OCI-M1 (cell line): ENCODE measurements at places on chromosomes 3 and 15.

- DNase-seq = no peak
These were observed 164.5 kb downstream of the WNT7A start for GRCh38 chr3:13715167-13715954.

DNA sequence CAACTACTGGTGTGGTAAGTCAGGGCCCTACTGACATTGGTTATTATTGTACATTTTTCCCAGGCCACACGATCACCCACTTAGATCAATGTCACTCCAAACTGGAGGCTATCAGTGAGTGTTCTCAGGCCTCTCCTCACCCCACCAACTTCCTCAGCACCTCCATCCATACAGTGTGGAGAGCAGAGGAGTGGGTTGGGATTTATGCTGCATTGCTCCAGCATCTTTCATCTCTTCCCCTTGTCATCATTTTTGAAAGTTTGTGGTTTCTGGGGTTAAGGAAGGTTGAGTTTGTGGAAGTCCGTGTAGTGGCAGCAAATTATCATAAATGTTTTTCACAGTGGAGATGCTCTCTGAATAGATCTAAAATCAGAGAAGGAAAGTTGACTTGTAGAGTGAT is 60.2 kb downstream of the TLNRD1 start:
- peak; percentile 10 for DNase-seq

GRCh38 chr3:48950051-48950450 is 31.4 kb downstream of the ARIH2 start:
- DNase-seq = no peak

DNA sequence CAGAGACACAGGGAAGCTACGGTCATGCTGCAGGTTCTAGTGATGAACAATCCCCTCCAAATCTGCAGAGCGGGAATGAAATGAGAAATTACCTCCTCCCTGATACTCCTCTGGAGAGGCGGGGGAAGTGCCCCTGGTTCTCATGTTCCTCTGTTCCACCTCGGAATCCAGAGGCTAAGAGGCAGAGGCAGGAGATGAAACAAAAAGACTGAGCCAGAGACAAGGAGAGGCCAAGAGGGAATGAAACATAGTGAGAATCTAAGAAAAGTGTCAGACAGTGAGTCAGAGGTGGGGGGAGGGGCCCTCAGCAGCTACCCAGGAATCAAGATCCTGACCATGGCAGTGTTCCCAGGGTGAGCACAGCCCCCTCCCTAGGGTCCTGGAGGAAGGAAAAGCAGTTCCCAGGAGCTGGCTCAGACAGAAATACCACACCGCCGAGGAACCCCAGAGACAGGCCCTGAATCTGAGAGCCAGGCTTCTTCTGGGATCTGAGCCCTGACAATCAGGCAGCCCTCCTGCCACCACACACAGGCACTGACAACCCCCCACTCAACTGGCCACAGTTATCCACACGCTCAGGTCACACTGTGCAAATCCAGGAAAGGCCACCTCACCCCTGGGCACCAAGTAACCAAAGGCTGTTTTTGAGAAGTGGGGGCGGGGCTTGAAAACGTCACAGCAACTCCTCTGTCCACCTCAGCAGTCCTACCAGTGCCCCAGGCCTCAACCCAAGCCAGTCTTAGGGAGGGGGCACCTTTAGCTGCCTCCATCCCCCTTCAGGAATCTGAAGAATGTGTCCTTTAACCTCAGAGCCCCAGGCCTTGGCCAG is 2.4 kb downstream of the CSRNP1 start:
- DNase-seq = peak; percentile 78

DNA sequence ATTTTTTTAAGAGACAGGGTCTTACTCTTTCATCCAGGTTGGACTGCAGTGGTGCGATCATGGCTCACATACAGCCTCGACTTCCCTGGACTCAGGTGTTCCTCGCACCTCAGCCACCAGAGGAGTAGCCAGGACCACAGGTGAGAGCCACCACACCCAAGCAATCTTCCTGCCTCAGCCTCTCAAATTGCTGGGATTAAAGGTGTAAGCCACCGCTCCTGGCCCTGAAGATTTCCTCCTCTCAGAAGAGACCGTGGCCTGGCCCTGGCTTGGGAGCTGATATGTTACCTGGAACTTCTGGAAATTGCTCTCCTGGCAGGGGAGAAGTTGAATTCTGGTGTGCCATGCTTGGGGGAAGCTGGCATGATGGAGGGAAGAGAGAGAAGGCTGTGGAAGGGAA is 36.2 kb downstream of the PPCDC start:
- no peak for DNase-seq

DNA sequence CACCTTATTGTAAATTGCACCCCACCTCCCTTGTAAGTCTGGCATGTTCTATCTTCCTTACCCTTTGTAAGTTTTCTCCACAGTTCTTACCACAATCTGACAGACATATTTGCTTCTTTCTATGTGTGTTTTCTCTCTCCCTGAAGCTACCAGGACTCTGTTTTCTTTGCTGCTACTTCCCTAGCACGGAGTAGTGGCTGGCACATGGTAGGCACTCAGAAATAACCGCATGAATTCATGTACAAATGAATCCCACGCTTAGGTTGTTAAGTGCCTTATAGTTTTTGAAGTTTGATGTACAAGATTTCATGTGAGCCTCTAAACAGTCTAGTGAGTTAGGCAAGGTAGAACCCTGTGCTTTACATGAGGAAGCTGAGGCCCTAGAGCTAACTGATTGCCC is 178.4 kb upstream of the CTDSPL start:
- DNase-seq = no peak

DNA sequence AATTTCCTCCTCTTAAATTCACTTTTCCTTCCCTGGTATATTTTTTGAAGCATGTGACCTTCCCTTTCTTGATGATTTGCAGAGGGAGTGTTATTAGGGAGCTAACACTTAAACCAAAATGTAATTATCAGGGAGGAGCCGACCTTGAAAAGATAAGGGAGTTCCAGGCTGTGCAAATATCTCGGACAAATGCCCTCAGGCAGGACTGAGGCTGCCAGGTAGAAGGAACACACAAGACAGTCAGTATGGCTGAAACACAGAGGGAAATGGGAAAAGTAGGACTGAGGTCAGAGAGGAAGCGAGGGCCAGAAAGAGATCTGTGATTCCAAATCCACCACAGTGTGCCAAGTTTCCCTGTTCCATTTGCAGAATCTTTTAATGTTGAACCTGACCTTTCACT is 221.0 kb downstream of the CNTN3 start:
- DNase-seq = no peak

GRCh38 chr15:90680371-90680935 is 36.7 kb upstream of the BLM start:
- DNase-seq = no peak

- no peak for DNase-seq
These were observed 105.6 kb upstream of the LRRN1 start for GRCh38 chr3:3693593-3693992.

GRCh38 chr3:66609660-66610561 is 109.1 kb upstream of the LRIG1 start:
- no peak for DNase-seq

- DNase-seq = no peak
These were observed 14.5 kb downstream of the CORO2B start for GRCh38 chr15:68593341-68593740.

GRCh38 chr3:43869491-43869890 is 178.8 kb downstream of the ABHD5 start:
- DNase-seq = no peak

- no peak for DNase-seq
These were observed 267.1 kb upstream of the TPRG1 start for GRCh38 chr3:188904670-188905069.

GRCh38 chr3:48770192-48770502 is 53.1 kb upstream of the IP6K2 start:
- DNase-seq = no peak

DNA sequence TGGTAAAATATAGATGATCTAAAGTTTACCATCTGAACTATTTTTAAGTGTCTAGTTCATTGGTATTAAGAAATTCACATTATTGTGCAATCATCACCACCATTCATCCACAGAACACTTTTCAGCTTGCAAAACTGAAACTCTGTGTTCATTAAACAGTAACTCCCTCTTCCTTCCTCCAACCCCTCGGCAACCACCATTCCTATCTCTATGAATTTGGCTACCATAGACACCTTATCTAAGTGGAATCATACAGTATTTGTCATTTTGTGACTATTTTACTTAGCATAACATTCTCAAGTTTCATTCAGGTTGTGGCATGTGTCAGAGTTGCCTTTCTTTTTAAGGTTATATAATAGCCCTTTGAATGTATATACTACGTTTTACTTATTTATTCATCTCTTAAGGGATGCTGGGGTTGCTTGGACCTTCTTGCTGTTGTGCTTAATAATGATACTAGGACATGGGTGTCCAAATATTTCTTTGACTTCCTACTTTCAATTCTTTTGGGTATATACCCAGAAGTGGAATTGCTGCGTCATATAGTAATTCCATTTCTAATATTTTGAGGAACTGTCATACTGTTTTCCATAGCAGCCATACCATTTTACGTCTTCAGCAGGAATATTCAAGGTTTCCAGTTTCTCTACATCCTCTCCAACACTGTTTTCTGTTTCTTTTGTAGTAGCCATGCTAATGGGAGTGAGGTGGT is 20.9 kb downstream of the KAT2B start:
- peak; percentile 64 for DNase-seq

GRCh38 chr3:131597816-131598215 is 95.0 kb upstream of the MRPL3 start:
- no peak for DNase-seq

GRCh38 chr3:119662604-119663373 is 2.4 kb upstream of the POPDC2 start:
- DNase-seq = no peak

GRCh38 chr15:89586651-89587050 is 11.4 kb downstream of the TICRR start:
- DNase-seq = no peak

GRCh38 chr3:3951071-3951470 is 151.8 kb downstream of the LRRN1 start:
- no peak for DNase-seq

DNA sequence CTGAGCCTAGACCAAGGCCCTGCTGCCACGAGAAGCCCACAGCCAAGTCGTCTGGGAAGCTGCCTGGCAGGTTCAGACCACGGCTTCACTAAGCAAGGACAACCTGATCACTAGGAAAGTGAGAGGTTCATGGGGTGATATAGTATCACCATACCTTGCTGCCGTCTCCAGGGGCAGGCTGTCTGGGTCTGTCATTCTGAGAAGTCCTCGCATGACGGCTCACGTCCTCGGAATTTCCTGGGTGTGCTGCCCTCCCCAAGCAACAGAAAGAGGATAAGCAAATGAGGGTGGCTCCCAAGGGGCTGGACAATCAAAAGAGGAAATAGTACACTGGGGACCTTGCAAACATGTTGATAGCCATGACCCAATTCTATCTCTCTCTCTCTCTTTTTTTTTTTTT is 207.4 kb upstream of the IGF1R start:
- peak; percentile 2 for DNase-seq

GRCh38 chr15:58362262-58362922 is 69.4 kb upstream of the LIPC start:
- no peak for DNase-seq
